Neural crest cell (in vitro differentiated cells): ENCODE measurements at places on chromosomes 13 and 19. TPM values are rescaled to one million over a fixed set of nuclear protein-coding genes. Genes with fewer than 3 reads are reported as not detected.

The RFPL4A gene
- not detected in 2 replicates for total RNA-seq

The KLF1 gene
- 0.18 TPM in 1 of 2 replicates, not detected in the other for total RNA-seq

- no peak for DNase-seq
Observed at GRCh38 chr13:20270163-20270865, 38.2 kb upstream of the GJB6 start.

- DNase-seq: no peak
Observed at GRCh38 chr19:14577885-14578427, 4.9 kb upstream of the CLEC17A start.

GRCh38 chr13:88189728-88190127, 518.6 kb downstream of the SLITRK5 start:
- DNase-seq: no peak

DNA sequence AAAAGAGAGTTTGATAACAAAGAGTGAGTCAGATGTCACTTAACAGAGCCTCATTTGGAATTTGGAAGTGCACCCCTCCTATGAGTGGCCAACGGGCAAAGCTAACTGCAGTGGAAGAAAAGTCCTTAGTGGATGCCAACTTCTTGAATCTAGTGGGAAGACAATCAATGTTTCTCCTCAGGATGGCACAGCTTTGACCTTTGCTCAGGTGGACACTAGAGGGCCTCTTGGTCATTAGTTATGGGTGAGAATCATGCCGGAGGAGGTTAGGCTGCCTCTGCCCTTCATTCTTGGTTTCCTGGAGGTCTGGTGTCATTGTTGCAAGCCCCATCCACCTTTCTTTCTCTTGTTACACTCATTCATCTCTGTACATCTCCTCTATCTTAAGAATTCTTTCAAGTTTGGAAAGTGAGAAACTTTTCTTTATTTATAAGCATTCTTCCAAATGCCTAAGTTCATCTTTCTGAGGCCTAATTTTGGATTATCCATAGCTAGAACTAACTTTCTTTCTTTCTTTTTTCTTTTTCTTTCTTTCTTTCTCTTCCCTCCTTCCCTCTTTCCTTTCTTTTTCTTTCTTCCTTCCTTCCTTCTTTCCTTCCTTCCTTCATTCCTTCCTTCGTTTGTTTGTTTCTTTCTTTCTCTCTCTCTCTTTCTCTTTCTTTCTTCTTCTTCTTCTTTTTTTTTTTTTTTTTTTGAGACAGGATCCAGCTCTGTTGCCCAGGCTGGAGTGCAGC, 327.2 kb upstream of the TSHZ3 start:
- no peak for DNase-seq
